ENCODE measurements at places on chromosomes 5 and 9.

DNA sequence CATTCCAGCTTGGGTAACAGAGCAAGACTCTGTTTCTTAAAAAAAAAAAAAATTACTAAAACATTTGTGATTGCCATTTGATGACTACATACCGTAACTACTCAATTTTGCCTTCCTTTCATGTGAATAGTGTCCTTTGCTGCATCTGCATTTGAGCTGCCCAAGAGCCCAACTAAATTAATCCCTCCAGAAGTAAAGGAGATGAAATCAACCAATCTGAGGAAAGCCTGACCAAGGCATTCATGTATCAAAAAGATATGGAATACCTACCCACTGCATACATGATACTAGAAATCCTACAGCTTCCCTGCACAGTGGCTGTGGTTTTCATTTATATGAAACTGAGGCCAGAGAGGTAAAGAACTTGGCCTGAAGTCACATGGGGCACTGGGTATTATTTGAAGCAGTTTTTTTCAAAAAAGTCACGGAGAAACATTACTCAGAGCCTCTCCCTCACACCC lies 177.5 kb downstream of the AOPEP start:
- H3K27ac ChIP-seq, result no peak overlapping the region
- no peaks in the 10 kb centered on the region for H3K4me1 ChIP-seq
- DNase-seq, result no peak
- H3K4me3 ChIP-seq, result no peak overlapping the region
- no peaks in the 10 kb centered on the region for H3K36me3 ChIP-seq
- no peaks in the 10 kb centered on the region for H3K27me3 ChIP-seq

DNA sequence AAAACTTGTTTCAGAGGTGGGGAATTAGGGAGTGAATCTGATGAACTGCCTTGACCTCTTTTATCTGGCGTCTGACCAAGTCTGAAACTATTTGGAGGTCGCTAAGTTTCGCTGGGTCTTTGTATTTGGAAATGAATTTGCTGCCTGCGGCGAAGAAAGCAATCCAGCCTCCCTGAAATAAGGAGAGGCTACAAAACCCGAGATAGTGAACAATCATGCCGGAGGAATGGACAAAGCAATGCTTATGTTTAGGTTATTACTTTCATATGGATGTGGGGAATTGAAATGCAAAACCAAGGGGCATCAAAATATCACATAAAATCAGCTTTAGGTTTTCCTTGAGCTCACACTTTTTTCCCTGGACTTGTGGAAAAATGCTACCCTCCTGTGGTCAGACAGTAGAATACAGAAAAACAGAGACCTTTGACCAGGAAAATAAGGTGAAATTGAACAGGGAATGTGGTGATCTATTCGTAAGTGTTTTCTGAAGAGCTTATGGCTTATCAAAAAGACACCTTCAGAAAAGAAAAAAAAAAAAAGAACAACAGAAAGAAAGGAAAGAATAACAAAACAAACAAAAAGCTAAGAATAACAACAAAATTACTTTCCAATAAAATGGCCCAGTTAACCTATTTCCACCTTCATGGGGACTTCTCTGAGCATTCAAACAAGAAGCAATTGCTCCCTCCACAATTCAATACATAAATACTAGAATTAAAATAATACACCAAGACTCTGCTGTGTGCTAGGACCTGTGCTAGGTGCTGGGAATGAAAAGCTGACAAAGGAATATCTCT lies 68.6 kb upstream of the DPYSL3 start:
- no peaks in the 10 kb centered on the region for H3K36me3 ChIP-seq
- H3K4me1 ChIP-seq, result no peaks in the 10 kb centered on the region
- no peak overlapping the region for H3K4me3 ChIP-seq

GRCh38 chr5:97163360-97163764 lies 19.7 kb downstream of the RIOK2 start:
- peaks cover 10% of the 10 kb centered on the region for H3K4me1 ChIP-seq
- no peak overlapping the region for H3K4me3 ChIP-seq
- H3K36me3 ChIP-seq, result no peaks in the 10 kb centered on the region
- DNase-seq, result no peak
- no peaks in the 10 kb centered on the region for H3K27me3 ChIP-seq

GRCh38 chr5:3197304-3198073 lies 398.1 kb upstream of the IRX1 start:
- no peaks in the 10 kb centered on the region for H3K36me3 ChIP-seq
- no peak for DNase-seq
- no peak overlapping the region for H3K27ac ChIP-seq
- peaks cover 4% of the 10 kb centered on the region for H3K4me1 ChIP-seq
- no peak overlapping the region for H3K4me3 ChIP-seq

DNA sequence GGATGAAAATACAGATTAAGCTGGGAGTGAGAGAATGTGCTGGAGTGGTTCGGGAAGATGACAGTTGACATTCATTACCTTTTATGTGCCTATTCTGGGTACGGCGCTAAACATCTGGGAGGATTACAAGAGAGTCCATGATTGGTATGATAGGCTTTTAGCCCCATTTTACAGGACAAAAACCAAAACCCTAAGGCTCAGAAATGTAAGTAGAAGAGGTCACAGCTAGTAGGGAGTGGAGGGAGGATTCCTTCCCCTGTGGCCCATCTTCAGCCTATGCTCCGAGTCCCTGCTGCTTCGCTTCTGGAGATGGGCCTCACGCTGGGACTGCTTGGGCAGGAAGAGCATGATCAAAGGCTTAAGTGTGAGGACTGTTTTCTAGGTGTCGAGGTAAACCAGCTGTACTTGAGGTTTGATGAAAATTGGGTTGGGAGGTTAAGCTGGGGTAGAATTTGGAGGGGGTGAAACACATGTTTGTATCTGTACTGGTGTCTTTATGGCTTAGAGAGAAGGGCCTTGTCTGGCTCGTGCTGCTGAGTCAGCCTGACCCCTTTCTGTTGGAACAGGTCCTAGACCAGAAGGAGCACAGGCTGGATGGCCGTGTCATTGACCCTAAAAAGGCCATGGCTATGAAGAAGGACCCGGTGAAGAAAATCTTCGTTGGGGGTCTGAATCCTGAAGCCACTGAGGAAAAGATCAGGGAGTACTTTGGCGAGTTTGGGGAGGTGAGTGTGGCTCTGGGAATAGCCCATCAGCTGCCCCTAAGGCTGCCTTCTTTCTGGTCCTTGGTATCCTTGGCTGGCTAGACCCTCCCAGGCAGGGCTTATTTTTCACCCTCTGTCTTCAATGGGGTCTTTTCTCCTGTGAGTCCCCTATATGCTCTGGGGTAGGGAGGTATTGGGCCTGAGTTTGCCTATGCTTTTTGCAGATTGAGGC lies 2.1 kb downstream of the HNRNPAB start:
- H3K36me3 ChIP-seq, result peaks cover 47% of the 10 kb centered on the region
- peaks cover 13% of the 10 kb centered on the region for H3K4me1 ChIP-seq
- no peak for DNase-seq
- H3K27ac ChIP-seq, result no peak overlapping the region

DNA sequence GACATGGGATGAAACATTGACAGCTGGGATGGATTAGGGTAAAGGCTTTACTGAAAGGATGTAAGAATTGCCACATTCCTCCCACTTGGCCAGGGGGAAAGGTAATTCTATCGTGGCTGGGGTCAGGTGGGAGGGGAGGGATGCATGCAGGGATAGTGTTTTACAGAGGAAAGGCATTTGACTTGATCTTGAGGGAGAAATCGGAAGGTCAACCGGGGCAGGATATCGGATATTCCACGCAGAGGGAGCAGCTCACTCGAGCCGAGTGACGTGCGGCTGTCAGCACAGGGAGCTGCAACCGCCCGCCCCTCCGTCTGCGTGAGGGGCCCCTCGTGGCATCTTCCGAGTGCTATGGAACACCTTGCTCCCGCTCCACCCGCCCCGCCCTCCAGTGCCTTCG lies 63.4 kb upstream of the ADAMTS2 start:
- no peak for DNase-seq
- H3K4me1 ChIP-seq, result no peaks in the 10 kb centered on the region
- H3K27ac ChIP-seq, result no peak overlapping the region
- H3K4me3 ChIP-seq, result no peak overlapping the region
- H3K27me3 ChIP-seq, result peaks cover 10% of the 10 kb centered on the region
